Thyroid gland (tissue), 4 donors: ENCODE measurements at places on chromosomes 11 and 22. TPM values are rescaled to one million over a fixed set of nuclear protein-coding genes. Genes with fewer than 3 reads are reported as not detected.

- no peak for DNase-seq
Measured at GRCh38 chr22:46436595-46437175, 100.7 kb downstream of the CELSR1 start.

DNA sequence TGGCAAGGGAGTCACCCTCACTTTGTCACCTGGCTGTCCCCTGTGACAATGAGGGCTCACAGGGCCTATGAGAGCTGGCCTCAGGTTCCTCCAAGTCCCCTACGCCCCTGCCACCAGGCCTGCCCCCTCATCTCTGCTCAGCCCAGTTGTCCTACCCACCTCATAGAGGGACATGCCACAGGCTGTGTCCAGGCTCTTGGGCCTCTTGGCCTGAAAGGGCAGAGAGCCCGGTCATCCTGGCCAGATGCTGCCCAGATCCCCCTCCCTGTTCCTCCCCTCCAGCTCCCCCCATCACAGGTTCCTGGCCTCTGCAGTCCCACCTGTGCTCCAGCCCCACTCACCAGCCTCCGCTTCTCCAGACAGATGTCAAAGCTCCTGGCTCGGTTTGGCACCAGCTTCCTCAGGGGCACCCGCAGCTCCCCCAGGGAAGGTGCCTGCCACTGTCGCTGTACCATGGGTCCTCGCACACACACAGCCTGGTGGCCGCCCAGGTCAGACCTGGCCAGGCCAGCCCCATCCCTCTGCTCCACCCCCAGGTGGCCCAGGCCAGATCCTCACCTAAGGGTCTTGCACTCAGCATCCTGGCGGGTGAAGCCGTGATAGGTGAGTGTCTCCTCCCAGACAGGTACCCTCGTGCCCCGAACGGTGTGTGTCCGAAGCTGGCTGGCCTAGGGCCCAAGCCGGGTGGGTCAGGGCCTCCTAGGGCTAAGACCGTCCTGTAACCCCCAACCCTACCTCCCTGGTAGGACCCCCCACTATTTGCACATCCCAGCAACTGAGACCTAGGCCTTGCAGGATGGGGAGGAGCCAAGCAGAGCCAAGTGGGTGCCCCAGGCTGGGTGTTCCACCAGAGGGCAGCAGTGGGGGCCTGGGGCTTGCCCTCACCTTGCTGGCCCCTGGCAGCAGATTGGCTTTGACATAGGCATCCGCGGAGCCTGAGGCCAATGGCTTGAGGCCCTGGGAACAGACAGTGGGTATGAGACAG is 8.3 kb downstream of the NDUFV1 start:
- peak; percentile 61 for DNase-seq

GRCh38 chr11:2538951-2539350 is 94.1 kb downstream of the KCNQ1 start:
- no peak for DNase-seq

GRCh38 chr11:26219183-26220117 is 112.5 kb upstream of the ANO3 start:
- no peak for DNase-seq

DNA sequence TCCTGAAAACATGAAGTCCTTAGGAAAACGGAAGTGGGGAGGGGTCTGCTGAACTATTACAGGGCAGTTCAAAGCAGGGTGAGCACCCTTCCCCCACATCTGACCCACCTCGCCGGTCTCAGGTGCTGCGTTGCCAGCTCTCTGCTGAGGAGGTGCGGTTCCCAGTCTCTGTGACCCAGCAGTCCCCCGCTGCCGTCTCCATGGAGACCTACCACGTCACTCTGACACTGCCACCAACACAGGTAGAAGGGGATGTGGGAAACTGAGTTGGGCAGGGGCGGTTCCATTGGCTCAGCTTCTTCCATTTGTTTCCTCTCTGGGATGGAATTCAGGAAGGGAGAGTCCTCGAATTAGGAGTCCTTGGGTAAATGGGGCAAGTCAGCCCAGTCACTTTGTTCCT is 3.3 kb downstream of the C2CD2L start:
- no peak for DNase-seq

- DNase-seq = peak; percentile 63
Measured at GRCh38 chr11:75582895-75583717, 21.1 kb downstream of the SERPINH1 start.

GRCh38 chr11:133966921-133967598 is 10.3 kb upstream of the IGSF9B start:
- peak; percentile 36 for DNase-seq

GRCh38 chr11:71213696-71214552 is 38.5 kb downstream of the SHANK2 start:
- no peak for DNase-seq

- DNase-seq = no peak
Measured at GRCh38 chr11:75635066-75635862, 33.6 kb downstream of the MAP6 start.

- DNase-seq = peak; percentile 15
Measured at GRCh38 chr11:11291041-11292015, 61.7 kb downstream of the CSNK2A3 start.

DNA sequence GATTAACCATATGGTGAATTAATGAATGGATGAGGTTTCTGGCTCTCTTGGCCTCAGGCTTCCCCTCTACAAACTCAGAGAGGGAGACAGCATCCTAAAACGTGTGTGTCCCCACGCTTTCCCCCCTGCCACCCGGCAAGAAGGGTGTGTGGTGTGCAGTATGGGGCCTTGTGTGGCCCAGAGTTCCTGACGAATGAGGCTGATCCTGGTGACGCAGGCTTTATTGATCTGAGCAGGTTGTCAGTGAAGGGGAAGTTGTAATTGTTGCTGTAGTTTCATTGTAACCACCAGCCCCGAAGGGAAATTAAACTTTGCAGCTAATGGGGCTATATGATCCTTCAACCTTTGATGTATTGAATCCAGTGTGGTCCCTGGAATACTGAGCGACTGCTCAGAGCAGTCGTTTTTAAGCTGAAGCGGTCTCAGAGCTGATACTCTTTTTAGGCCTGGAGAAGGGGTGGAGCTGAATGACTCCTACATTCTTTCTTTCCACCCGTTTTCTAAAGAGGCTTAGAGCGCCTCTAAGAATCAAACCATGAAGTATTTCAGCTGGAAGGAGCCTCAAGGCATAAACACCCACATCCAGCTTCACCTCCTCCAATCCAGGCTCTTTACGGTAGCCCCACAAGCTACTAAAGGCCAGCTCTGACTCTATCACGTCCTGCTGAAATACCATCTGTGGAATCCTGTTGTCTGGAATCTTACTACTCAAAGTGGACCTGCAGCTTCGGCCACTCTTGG is 284.7 kb downstream of the MIAT start:
- DNase-seq = no peak

GRCh38 chr22:27115410-27115809 is 458.0 kb downstream of the MIAT start:
- no peak for DNase-seq

DNA sequence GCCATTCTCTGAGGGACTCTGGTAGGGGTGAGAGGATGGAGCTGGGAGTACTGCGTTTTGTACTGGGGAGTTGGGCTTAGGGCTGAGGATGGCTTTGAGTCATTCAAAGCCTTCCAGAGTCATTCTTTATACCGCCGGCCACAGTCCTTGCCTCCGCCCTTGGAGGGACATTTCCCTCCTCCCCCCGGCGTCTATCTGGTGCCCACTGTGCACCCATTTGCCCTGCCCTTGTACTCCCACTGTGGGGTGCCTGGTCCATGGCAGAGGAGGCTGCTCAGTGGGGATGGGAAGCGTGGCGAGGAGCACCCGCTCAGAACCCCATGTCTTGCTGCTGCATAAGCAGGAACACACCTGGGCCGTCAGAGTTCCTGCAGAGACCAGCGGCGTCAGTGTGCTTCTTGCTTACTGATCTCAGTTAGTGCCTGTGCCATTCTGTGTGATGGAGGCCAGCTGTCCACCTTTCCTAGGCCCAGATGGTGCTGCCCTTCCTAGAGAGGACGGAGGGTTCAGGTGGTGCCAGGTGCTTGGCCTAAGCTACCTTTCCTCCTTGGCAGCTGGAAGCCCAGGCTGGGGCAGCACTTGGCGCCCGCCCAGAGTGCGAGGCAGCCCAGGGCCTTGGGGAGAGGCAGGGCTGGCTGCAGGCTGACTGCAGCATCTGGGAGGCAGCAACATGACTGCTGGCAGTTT is 23.3 kb upstream of the TMEM191C start:
- no peak for DNase-seq

DNA sequence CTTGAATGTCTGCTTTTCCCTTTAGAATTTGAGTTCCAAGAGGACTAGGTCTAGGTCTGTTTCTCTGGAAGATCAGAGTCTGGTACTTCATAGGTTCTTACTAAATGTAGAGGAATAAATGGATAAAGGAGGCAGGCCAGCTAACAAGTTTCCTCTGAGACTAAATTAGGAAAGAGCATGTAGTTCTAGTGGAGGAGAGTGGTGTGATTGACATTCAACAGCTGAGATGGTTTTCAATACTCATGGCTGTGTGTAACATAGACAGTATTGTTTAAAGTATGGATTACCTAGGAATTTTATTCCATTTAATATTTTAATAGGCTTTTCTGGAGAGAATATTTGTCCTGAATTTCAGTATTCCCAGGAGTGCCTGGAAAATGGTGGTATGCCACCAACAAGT is 364.7 kb downstream of the METTL15 start:
- no peak for DNase-seq

- no peak for DNase-seq
Measured at GRCh38 chr22:35435201-35435740, 35.3 kb downstream of the MCM5 start.

GRCh38 chr11:113705871-113706655 is at the start of gene TMPRSS5:
TSS of gene TMPRSS5 (minus strand) at chr11:113706308. CDS start at chr11:113706224, 84 bp downstream.
- no peak for DNase-seq

- DNase-seq = no peak
Measured at GRCh38 chr22:24376586-24376985, 50.8 kb upstream of the ADORA2A start.

GRCh38 chr11:131796089-131796488 is 425.7 kb downstream of the NTM start:
- no peak for DNase-seq

The DEUP1 gene
- total RNA-seq = not detected

The SCGB1D2 gene
- not detected for total RNA-seq

The PARVG gene
- total RNA-seq = 5.4 TPM

The ABCC8 gene
- total RNA-seq = 19.1 TPM

The FGF3 gene
- total RNA-seq = not detected

The POU2AF1 gene
- not detected for total RNA-seq

The EIF4G2 gene
- total RNA-seq = 562 TPM

The EML3 gene
- total RNA-seq = 36.3 TPM

The RASD2 gene
- total RNA-seq = 0.13 TPM

The OR51E1 gene
- total RNA-seq = 0.21 TPM

The TOP3B gene
- total RNA-seq = 24.7 TPM

The NXPE2 gene
- not detected for total RNA-seq

The MMP12 gene
- not detected for total RNA-seq

The SLC25A18 gene
- total RNA-seq = 1.7 TPM

The CENATAC gene
- 128 TPM for total RNA-seq

The CRYAB gene
- 223 TPM for total RNA-seq

The CARD18 gene
- total RNA-seq = not detected

The OMP gene
- not detected for total RNA-seq
